ENCODE measurements at places on chromosomes 16 and 17.

DNA sequence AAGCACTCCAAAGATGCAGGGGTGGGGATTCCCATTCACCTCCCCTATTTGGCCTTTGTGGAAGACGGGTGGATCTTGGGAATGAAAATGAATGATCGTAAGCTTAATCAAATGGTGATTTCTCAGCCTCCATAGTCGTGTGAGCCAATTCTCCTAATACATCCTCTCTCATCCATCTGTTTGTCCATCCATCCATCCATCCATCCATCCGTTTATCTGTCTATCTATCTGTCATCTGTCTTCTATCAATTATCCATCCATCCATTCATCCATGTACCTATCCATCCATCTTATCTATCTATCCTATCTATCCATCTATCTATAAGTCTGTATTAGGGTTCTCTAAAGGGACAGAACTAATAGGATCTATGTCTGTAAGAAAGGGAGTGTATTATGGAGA, 7.8 kb downstream of the RNF213 start:
- DNase-seq, result no peak

- DNase-seq, result no peak
Observed at GRCh38 chr16:52470585-52470984, 76.4 kb downstream of the TOX3 start.

DNA sequence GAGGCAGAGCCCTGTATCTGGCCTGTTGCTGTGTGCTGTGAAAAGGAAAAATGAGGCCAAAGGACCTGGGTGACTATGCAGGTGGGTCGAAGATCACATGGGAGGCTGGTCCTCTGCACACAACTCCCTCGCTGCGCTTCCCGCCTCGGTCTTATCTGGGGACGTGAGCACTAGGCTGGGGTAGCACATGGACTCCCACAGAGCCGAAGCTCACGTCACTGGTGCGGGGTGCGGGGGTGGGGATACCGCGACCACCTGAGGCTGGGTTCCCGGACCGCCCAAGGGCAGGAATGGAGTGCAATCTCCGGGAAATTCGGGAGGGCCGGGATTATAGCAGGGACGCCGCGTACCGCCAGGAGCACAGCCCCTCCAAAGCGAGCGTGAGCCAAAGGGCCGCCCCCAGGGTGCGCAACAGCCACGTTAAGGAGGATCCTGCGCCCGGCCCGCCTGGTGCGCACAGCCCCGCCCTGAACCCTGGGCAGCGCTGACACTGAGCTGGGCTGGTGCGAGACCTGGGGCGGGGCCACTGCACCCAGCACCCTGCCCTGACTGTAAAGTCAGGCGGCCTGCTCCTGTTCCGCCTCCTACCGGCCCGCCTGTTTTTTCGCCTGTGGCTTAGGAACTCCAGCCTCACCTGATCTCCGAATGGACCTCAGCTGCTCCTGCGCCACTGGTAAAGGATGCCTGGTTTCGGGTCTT, 4.8 kb downstream of the MT1A start:
- no peak for DNase-seq

GRCh38 chr16:68287276-68288251, 23.2 kb downstream of the SLC7A6OS start:
- DNase-seq, result no peak

GRCh38 chr17:17366941-17367875, 64.0 kb downstream of the NT5M start:
- no peak for DNase-seq

DNA sequence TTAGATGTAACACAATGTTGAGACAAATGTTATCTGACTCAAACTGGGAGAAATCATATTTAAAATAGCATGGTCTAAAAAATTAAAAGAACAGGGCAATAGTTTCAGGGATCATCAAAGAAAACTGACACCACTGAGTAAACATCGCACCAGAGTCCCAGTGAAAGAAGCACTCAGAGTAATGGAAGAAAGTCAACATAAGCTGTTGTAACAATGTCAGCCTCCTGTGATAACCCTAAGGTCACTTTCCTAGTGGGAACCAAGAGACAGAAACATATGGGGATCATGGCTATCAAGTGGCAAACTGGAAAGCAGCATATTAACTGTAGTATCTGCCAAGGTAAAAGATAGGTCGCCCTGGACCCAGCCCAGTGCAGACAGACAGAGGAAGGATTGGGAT, 160.8 kb downstream of the CA10 start:
- no peak for DNase-seq
